OCI-LY7 (cell line): ENCODE measurements at places on chromosomes 6 and 20. TPM values are rescaled to one million over a fixed set of nuclear protein-coding genes. Genes with fewer than 3 reads are reported as not detected.

- peak; percentile 27 for DNase-seq
These were observed 128.0 kb downstream of the PHACTR1 start for GRCh38 chr6:12844284-12845223.

DNA sequence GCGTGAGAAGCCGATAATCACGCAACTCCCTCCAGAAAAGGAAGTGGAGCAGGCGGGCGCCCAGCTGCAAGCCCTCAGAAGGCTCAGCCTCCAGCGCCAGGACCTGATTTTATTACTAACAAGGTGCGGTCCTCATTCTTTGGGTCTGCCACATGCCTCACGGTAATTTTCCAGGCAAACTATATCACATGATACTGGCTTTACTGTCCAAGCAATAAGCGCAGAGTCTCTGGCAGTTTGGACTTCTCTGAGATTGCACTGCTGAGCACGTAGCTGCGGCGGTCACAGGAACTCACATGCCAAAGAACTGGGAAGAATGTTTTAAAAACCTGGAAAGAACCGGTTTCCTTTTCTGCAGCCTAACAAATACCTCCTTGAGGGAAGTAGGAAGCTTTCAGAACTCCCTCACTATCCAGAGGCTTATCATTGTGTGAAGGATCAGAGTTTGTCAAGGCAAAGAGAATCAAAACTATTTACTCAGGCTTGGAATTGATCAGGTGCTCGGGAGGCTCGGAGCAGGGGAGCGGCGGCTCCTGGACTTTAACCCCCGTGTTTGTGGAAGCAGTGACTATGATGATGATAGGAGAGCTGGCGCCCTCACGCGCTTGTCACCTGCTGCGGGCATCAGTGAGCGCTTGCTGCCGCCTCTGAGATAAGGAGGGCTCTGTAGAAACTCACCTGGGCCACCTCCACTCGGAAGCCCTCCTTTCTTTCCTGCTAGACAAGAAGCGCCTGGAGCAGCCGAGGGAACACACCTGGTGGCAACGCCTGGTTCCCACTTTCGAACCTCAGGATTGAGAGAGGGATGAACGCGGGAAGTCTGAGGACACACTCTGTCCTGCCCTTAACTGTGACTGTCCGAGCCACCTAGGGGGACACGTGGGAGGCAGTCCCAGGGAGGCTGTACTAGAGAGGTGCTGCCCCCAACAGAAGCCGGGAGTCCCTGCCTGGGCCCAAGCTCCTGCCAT is 27.2 kb upstream of the SYNJ2 start:
- DNase-seq: no peak

GRCh38 chr6:127342946-127343808 is at the start of gene ECHDC1:
ECHDC1 (minus strand) TSS chr6:127343609; CDS start chr6:127331028, 12,581 bp downstream.
- DNase-seq: peak; percentile 76

GRCh38 chr20:1386323-1386722 is 6.5 kb downstream of the FKBP1A start:
- DNase-seq: no peak

- DNase-seq: no peak
These were observed 261.4 kb downstream of the KHDC1L start for GRCh38 chr6:72963946-72964345.

- DNase-seq: no peak
These were observed 143.0 kb downstream of the FNDC1 start for GRCh38 chr6:159312206-159312605.

DNA sequence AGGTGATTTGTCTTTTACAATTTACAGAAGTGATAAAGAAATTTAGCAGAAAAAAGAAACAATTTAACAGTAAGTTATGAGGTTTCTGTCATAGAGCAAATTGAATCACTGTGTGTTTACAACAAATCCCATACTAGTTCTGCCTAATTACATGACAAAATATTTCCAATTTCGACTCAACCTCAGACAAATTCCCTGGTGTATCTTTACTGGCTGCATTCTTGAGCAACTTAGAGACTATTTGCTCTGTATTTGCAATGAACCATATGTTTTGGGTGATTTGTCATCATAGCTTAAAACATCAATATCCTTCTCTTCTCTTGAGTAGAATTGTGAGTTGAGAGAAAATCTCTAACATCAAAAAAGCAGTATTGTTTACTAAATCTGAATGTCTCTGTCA is 128.7 kb downstream of the SIM1 start:
- no peak for DNase-seq

GRCh38 chr6:11637266-11637665 is 99.7 kb downstream of the TMEM170B start:
- no peak for DNase-seq

DNA sequence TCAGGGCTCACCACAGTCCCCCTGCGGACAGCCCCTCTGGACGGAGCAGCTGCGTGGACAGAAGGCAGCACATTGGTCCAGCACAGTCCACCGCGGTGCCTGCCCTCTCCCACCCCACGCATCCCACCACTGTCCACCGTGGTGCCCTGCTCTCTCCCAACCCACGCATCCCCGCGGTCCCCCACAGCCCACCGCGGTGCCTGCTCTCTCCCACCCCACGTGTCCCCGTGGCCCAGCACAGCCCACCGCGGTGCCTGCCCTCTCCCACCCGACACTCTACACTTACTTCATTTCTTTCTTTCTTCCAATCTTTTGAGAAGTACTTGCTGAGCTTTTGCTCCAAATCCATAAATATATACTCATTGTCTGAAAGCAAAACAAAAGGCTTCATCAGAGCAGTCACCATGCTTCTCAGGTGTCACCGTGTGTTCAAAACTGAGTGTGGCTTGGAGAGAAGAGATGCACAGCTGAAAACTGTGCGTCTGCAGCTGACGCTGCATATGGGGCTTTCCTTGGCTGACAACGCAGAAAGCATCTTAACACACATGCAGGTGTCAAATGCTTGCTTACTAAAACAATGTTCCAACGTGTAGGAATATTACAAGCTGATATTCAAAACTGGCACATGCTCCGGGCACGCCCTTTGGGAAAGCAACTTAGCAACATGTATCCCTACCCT is 11.8 kb downstream of the FRMD1 start:
- no peak for DNase-seq

GRCh38 chr6:162636167-162636566 is 91.4 kb downstream of the PRKN start:
- no peak for DNase-seq

DNA sequence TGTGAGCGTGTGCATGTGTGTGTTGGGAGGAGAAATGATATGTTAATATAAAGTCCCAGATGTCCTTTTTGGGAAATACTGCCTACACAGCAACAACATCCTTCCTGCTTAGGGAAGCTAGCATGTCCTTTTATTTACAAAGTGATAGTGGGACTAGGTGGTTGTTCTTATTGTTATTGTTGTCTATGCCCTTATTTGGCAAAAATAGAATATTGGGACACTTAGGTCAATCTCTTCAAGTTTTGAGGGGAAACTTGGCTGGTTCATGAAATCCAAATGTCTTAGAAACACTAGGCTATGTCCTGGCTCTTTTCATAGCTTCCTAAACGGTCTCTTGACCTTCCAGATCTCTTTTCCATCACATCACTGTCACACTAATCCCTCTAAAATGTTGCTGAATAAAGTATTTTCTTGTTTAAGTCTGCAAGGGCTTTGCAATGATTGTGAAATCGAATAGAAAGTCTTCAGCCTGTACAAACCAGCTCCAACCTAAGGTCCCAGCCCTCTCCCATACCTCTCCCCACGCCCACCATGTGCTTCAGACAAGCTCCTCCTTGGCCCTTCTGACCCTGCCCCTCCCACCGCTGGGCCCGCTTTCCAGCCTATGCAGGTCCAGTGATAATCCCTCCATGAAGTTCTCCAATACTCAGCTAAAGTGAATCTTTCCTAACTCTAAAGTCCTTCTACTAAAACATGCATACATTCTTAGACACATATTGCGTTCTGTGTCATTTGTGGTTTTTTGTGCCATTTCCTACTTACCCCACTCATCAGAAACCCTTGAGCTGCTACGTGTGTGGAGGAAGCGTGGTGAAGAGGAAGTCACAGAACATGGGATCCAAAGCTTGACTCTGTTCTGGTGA is 205.1 kb downstream of the LY86 start:
- no peak for DNase-seq

GRCh38 chr6:37862430-37862829 is 42.9 kb downstream of the ZFAND3 start:
- no peak for DNase-seq

DNA sequence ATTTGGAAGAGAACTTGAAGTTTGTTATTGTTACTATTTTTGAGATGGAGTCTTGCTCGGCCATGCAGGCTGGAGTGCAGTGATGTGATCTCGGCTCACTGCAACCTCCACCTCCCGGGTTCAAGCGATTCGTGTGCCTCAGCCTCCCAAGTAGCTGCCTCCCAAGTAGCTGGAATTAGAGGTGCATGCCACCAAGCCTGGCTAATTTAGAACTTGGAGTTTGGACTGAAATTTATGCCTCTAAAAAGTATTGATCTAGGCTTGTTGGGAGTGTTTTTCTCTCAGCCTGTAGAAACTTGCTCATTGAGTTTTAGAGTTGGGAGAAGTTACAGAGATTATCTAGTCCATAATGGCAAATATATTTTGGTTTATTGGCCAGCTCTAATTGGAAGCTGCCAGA is 4.1 kb downstream of the ITCH start:
- no peak for DNase-seq

DNA sequence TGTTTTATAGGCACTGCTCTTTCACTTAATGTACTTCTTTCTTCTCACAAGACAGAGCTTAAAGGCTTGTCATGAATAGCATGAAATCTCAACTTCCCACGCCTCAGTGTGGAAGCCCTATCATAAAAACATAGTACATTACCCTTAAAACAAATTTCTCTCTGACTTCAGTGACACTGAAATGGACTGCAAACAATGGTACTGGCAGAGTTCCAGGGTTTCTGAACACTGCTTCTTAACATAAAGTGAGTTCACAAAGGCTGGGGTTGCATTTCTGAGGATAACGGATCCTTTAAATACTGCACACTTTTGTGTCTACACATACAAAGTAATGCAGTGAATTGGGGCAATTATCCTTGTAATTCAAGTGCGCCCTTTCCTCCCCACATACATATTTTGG is 32.3 kb upstream of the PLEKHG1 start:
- DNase-seq: no peak

DNA sequence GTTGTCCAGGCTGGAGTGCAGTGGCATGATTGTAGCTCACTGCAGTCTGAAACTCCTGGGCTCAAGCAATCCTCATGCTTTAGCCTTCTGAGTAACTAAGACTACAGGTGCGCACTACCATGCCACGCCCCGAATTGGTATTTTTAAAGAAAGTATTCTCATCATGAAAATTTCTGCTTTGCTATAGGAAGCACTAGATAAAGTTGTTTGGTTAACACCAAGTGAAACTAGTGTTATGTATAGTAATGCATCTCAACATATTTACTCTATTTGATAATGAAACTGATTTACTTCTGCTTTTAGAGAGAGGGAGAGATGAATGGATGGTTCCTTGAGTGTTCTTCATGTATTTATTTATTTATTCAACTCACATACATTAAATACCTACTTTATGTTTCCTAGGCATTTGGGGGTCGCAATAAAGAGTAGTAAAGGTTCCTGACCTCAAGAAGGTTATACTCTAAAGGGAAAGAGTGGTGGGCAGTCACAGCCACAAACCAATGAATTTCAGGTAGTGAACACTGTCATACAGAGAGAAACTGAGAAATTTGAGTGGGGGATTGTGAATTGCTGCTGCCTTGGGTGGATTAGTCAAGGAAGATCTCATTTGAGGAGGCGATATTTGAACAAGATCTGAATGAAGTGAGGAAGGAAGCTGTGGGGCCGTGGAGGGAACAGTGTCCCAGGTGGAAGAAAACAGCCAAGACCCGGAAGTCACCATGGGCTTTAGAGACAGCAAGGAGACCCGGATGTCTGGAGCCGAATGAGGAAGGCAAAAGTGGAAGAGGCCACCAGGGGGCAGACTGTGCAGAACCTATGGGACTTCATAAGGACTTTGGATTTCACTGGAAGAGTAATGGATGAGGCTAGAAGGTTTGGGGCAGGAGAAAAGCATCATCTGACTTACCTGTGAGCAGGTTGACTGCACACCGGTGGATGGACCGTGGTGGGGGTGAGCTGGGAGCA is 185.6 kb downstream of the TSHZ2 start:
- DNase-seq: peak; percentile 79

- peak; percentile 89 for DNase-seq
These were observed 802 bp upstream of the NRN1 start for GRCh38 chr6:6007366-6008088.

DNA sequence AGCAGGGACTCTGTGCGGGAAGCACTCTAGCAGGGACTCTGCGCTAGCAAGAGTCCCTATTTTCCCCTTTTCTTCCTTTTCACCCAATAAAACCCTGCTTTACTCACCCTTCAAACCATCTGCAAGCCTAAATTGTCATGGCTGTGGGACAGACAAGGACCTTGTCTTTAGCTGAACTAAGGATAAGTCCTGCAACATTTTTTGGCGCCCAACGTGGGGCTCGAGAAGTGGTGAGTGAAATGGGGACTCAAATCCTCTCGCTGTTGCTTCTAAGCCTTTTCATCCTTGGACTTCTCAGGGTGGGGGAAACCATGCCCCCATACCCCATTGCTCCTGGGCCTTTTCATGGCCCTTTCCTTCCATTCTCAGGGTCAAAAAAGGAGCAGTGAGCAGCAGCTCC is 46.4 kb downstream of the IMPG1 start:
- no peak for DNase-seq

CTCFL gene
- total RNA-seq: not detected in 2 replicates

EPHA7 gene
- total RNA-seq: not detected in 2 replicates
